ENCODE measurements at places on chromosomes 2 and 18.

DNA sequence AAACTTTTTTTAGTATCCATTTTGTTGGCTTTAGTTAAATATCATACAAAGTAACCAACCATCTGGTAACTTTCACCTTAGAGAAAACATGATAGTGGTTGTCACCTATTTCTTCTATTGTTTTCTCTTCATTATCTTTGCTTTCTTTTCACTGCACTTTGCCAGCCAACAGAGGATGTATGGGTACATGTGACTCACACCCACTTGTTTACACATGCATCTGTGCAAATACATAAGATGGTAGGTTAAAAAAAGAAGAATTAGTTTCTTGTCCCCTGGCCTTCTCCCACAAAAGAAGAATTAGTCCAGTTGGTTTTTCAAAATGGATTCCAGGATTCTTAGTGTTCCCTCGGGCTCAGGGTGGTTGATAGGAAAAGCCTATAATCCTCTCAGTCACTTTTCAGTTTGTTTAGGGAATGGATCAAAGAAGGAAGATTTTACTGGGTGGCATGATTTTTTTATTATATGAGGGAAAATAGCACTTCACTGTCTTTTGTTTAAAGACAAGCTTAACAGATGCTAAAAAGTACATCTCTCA, 46.6 kb downstream of the CDK15 start:
- no peak for DNase-seq

GRCh38 chr2:241603686-241604085, 33.3 kb downstream of the THAP4 start:
- DNase-seq, result no peak

DNA sequence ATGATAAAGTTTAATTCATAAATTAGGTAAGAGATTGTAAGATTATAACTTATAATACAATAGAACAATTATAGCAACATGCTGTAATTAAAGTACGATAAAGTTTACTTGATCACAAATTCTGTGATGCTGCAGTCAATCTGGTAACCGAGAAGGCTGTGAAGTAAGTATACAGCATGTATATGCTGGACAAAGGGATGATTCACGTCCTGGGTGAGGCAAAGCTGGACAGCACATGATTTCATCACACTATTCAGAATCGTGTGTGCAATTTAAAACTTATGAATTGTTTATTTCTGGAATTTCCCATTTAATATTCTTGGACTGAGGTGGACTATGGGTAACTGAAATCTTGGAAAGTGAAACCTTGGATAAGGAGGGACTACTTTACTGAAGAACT, 522.2 kb upstream of the CNTNAP5 start:
- no peak for DNase-seq

GRCh38 chr2:226669905-226670304, 129.7 kb downstream of the IRS1 start:
- no peak for DNase-seq

DNA sequence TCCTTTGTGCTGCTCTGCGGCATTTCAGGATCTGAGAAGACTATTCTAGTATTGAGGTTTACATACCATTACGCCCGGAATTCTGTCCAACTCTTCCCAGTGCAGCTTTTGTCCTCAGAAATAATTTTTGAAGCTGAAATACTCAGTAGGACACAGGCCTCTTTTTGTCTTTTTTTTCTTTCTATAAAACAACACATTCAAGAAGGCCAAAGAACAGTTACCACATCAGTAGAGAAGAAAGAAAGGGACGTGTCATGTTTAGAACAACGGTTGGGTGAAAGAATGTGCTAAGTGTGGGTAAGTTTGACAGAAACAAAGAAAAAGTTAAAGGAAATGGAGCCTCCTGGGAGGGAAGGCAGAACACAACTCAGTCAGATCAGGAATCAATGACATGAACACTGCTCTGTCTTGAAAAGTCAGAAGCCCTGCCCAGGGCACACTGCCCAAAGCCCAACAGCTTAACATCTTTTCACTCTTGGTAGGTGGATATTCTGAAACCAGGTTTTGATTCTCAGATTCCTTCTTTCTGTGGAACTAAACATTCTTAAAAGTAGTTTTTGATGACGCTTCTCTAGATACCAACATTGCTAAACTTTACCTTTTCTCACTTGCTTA, 198.6 kb upstream of the CWC22 start:
- no peak for DNase-seq

GRCh38 chr2:210456571-210456970, 20.0 kb downstream of the LANCL1 start:
- DNase-seq, result no peak

DNA sequence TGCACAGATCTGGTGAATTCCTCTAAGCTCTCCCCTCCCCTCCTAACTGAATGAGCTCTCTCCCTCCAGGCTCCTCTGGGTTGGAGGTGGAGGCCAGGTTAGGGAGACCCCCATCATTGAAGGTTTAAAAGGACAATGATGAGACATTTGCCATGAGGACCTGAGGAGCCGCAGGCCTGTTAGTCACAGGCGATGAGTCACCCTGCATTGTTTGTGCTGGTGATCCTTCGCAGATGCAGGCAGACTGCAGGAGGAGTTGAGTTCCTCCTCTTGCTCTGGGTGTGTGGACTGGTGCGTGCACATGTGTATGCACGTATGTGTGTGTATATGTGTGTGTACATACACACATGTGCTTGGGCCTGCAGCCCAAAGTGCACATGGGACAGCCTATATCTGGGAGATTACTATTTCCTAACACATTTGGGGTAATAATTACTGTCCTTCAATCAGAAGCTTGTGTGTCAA, 42.0 kb downstream of the MCFD2 start:
- DNase-seq, result peak; percentile 26

DNA sequence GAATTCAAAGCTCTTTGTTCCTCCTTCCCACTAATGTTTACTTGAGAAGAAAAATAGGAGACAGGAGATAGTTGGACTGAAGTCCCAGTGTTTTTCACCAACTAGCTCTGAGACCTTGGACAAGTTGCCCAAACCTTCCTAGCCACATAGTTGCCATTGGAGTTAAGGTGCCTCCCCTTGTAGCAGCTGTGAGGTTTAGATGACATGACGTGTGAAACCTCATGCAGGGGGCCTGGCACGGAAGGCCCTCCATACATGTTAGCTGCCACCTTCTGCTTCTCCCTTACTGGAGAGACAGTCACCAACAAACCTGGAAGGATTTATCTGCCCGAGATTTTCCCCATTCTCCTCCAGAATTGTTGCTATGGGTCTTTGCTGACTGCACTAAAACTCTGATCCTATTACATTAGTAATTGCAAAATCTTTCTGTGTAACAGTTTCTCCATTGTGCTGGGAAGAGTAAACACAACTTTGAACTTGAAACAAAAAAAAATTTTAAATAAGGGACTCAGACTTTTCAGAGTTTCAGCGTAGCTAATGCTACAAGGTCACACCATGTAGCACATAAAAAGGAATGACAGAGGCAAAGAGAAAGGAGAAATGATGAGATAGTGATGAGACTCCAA, 23.8 kb upstream of the CABYR start:
- DNase-seq, result no peak

GRCh38 chr2:2028041-2028440, 283.7 kb upstream of the PXDN start:
- no peak for DNase-seq

GRCh38 chr2:239870863-239871262, 154.3 kb downstream of the NDUFA10 start:
- DNase-seq, result no peak

DNA sequence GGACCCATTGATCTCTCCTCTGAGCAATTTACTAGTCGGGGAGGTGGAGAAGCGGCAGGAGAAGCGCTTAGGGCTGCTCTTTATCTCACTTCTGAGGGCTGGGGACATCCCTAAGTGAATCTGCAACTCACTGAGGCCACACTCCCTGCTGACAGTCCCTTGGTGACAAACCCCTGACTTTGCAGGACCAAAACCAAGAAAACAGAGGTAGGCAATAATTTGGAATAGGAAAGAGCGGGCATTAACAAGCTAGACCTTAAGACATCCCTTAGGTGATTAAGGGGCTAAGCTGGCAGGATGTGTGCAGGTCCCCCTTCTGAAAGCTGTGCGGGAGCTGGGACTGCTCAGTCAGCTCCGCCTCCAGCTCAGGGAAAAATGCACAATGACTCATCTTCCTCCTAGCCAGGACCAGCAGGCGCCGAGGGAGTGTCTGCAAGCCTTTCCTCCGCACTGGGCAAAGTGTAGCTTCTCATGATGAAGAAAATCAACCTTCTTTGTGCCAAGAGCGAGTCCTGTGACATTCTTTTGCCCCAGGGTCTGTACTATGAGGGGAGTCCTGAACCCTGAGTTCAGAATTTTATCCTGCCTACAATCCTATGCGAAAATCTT, 63.3 kb downstream of the BOD1L2 start:
- DNase-seq, result no peak
